ENCODE measurements at places on chromosomes 6 and 20.
A peak's percentile ranks its signal among the peaks of the same experiment; 100 is the strongest.

- no peak for DNase-seq
Measured at GRCh38 chr6:29696147-29697125, 15.5 kb upstream of the ZFP57 start.

GRCh38 chr6:27187231-27188060 lies 60.1 kb upstream of the PRSS16 start:
- DNase-seq, result no peak

DNA sequence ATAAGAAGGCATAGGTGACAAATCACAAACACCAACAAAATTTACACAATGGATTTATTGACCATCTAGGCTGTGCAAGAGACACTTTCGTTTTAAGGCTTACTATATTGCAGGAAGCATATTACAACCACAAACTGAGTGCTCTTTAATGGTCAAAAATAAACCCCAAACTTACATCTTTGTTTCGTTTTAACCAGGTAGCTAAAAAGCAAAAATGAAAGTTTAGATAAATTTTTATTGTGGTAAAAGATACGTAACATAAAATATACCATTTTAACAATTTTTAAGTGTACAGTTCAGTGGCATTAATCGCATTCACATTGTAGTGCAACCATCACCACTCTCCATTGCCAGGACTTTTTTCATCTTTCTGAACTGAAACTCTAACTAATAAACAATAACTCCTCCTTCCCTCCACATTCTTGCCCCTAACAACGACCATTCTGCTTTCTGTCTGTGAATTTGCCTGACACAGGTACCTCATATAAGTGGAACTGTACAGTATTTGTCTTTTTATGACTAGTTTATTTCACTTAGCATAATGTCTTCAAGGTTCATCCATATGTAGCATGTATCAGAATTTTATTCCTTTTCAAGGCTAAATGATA lies 32.3 kb upstream of the DUSP22 start:
- no peak for DNase-seq

GRCh38 chr6:111828809-111829208 lies 44.4 kb downstream of the FYN start:
- DNase-seq, result no peak

DNA sequence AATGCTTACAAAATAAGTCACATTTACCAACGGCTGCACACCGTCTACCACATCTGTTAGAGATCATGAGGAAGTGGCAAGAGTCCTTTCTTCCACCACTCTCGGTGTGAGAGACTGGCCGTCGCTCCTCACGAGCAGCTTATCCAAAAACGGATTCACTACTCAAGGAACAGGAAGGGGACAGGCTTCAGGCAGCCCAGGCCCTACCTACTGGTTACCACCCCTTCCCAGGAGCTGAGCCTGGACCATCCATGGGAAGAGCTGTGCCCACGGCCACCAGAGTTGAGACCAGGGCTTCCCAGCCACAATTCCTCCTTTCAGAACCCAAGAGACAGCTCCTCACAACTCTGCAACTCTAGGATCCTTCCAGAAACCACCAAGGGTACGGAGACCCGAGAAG lies 37.0 kb downstream of the FOXF2 start:
- no peak for DNase-seq

DNA sequence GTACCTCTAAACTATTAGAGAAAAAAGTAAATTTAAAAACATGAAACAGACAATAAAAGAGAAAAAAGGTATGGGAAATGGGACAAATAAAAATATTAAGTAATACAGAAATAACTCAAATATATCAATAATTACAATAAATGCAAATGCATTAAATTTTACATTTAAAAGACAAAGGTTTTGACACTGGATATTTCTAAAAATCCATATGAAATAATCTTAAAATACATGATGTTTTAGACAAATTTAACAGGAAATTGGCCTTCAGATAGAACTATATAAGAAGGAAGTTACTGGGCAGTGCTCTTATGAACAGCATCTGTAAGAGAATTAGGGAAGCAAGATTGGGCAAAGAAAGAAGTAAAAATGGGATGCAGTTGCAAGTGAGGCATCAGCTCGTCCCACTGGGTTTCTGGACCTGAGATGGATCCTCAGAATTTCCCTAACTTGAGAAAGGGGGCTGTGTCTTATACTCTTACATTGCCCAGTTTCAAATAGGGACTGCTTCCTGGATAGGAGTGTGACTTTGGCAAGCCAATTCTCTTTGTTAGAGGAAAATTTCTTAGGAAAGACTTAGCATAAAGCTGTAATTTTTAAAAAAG lies 376.7 kb downstream of the SMOC2 start:
- DNase-seq, result no peak

DNA sequence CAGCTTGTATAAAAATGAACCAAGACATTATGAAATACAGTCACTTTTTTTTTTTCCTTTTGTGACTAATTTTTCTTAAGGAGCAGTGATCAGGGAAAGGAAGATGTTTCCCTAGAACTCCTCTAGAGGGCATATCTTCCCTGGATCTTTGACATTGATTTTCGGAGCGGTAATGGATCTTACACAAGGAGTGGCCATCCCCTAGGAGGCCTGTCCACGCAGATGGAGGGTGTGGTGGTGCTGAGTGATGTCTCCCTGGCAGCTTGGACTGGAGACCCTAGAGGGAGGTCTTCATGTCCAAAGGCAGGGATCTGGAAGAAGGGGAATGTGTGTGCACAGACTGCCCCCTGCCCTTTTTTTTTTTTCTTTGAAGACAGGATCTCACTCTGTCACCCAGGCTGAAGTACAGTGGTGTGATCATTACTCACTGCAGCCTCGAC lies 7.0 kb upstream of the KIFC1 start:
- peak; percentile 48 for DNase-seq

GRCh38 chr6:69494595-69494994 lies 302.2 kb downstream of the LMBRD1 start:
- DNase-seq, result no peak

DNA sequence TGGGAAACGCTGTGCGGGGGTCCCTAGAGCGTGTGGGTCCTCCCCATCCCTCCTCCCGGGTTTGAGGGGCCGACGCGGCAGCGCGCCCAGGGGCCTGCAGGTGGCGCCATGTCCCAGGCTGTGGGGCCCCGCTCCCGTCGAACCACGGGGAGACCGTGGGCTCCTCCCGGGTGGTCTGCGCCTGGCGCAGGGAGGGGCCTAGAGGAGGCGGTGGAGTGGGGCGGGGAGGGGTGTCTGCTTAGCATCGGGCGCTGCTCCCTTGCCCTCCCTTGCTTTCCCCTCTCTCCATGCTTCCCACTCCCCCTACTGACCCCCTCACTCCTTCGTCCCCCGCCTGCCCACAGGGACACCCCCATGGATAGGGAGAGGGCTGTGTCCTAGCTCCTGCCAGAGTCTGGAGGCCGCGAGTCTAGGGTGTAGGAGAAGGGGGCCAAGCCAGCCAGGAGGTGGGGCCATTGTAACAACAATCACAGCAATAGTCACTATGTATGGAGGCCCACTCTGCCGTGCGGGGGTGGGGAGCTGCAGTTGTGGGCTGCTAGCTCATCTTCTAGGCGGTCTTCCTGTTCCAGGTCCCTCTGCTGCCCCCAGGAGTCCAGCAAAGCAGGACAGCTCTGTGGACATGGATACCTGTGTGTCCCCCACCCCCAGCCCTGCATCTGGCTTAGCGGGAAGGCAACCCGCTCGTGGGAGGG lies 51.7 kb downstream of the CHMP4B start:
- peak; percentile 48 for DNase-seq

DNA sequence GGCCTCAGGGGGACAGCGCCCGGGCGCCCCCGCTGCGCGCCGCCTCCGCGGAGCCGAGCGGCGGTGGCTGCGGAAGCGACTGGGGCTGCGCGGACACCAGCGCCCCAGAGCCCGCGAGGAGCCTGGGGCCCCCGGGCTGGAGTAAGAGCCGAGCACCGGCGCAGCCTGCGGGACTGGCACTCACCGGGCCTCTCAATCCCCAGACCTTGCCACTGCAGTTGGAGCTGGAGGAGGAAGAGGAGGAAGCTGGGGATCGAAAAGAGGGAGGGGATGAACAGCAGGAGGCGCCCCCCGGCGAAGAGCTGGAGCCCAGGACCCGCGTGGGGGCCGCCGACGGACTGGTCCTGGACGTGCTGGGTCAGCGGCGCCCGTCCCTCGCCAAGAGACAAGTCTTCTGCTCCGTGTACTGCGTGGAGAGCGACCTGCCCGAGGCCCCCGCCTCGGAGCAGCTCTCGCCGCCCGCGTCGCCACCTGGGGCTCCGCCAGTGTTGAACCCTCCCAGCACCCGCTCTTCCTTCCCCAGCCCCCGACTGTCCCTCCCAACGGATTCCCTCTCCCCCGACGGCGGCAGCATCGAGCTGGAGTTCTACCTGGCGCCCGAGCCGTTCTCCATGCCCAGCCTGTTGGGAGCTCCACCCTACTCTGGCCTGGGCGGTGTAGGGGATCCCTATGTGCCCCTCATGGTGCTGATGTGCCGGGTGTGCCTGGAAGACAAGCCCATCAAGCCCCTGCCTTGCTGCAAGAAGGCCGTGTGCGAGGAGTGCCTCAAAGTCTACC lies 590 bp downstream of the RNF217 start:
- peak; percentile 30 for DNase-seq

GRCh38 chr20:39876976-39877635 lies 811.9 kb downstream of the MAFB start:
- DNase-seq, result no peak
